ENCODE measurements at places on chromosomes 5 and 9.

DNA sequence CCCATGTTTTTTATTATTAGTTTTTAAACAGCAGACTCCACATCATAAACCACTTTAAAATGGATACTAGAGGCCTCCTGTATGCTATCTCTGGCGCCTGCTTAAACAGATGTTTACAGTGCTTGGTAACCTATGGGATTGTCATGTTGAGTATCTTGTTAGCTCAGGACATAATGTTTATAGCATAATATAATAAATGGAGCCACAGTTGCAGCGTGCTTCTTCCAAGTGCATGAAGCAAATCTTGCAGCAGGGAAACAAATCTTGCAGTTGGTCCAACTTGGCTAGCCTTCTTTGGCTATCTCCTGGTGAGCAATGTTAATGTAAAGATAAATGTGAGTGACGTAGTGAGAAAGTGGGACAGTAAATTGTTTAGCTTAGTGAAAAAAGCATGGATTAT, 2.8 kb downstream of the GHR start:
- H3K4me1 ChIP-seq: no peaks in the 10 kb centered on the region
- H3K36me3 ChIP-seq: no peaks in the 10 kb centered on the region
- no peak for DNase-seq
- H3K4me3 ChIP-seq: no peak overlapping the region

DNA sequence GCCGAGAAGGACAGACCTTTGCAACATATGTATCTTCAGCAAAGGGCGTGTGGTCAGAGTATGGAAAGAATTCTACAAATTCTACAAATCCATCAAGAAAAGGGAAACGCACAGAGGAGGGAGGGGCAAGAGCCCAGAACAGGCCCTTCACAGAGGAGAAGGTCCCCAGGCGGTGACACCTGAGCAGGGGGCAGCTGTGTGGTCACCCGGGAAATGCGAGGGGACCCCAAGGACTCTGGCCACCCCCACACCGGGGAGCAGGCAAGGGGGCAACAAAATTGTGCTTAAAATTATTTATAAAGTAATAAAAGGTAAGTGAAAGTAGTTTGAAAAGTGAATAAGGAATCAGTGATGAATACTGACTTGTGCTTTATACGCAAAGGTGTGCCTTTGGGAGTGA, 17.6 kb downstream of the NACC2 start:
- H3K36me3 ChIP-seq: no peaks in the 10 kb centered on the region
- H3K4me1 ChIP-seq: peaks cover 7% of the 10 kb centered on the region
- H3K27ac ChIP-seq: no peak overlapping the region
- no peaks in the 10 kb centered on the region for H3K27me3 ChIP-seq
- H3K4me3 ChIP-seq: no peak overlapping the region

DNA sequence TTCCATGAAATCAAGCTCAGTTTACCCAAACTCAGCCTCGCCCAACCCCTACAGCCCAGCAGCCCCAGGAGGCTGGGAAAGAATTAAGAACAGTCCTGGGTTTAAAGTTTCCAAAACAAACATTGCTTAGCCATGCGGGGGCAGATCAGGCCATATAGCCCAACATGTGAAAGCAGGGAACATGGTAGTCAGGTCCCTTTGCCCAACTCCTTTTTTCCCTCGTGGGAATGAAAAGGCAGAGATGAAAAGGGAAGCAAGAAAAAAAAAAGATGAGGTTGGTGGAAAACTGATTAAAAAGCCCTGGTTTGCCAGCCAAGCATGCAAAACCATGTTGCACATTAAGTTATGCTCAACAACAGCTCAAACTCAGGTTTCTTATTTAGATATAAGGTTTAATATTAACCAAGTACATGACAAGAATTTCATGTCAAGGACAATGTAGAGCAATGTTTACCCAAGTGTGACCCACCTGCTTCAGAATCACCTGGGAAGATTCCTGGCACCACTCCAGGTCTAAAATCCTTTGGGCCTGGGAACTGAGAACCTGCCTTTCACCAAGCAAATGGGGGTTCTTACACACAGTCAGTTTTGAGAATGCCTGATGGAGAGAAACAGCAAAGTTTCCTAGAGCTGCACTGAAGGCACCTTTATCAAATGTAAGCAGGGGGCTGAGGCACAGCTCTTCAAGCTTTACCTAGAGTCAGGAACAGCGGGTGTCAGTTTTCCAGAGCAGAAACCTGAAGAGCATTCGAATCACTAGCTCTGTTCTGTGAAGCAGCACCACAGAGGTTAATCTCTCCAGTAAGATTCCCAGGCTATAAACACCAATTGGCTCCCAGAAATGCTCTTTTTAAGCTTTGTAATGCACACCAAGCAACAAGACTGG, 1.7 kb downstream of the FREM1 start:
- DNase-seq: no peak
- no peak overlapping the region for H3K27ac ChIP-seq

GRCh38 chr5:14107536-14107935, 35.6 kb upstream of the TRIO start:
- no peak for DNase-seq
- peaks cover 14% of the 10 kb centered on the region for H3K4me1 ChIP-seq
- H3K36me3 ChIP-seq: peaks cover 7% of the 10 kb centered on the region
- H3K4me3 ChIP-seq: no peak overlapping the region

- no peak overlapping the region for H3K4me3 ChIP-seq
- no peak overlapping the region for H3K27ac ChIP-seq
- H3K27me3 ChIP-seq: no peaks in the 10 kb centered on the region
- no peak for DNase-seq
- peaks cover 20% of the 10 kb centered on the region for H3K36me3 ChIP-seq
Measured at GRCh38 chr5:80761966-80762365, 107.2 kb upstream of the DHFR start.

- H3K4me1 ChIP-seq: no peaks in the 10 kb centered on the region
- no peak for DNase-seq
- no peaks in the 10 kb centered on the region for H3K36me3 ChIP-seq
- H3K27ac ChIP-seq: no peak overlapping the region
- H3K4me3 ChIP-seq: no peak overlapping the region
Measured at GRCh38 chr5:147439254-147439653, 70.6 kb downstream of the DPYSL3 start.

- DNase-seq: no peak
- no peaks in the 10 kb centered on the region for H3K36me3 ChIP-seq
- no peak overlapping the region for H3K27ac ChIP-seq
- H3K4me1 ChIP-seq: no peaks in the 10 kb centered on the region
- no peak overlapping the region for H3K4me3 ChIP-seq
Measured at GRCh38 chr5:110878115-110878514, 139.3 kb downstream of the SLC25A46 start.

DNA sequence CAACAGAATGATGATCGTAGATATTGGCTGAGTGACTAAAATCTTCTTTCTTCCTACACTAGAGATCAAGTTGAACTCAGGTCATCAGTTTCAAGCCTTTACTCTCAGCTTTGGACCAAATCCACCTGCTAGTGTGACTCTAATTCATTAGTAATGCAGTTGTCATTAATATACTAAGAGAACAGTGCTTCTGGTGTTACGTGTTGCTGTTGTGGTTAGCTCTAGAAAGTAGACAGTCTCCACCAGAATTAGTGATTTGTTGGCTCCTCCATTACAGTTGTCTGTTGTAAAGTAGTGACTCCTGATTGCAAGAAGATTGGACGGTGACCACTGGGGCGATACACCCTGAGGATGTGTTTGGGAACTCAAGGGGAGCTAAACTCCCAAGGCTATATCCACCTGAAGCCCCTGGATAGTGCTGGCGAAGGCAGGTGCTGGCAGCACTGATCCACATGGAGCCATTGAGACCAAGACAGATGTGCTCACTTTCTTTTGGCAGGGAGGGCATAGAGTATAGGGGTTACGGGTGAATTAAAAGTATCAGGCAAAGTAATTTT, 3.1 kb downstream of the CAMK4 start:
- peaks cover 2% of the 10 kb centered on the region for H3K4me1 ChIP-seq
- peaks cover 3% of the 10 kb centered on the region for H3K27me3 ChIP-seq
- H3K4me3 ChIP-seq: no peak overlapping the region
- no peak for DNase-seq
- H3K36me3 ChIP-seq: no peaks in the 10 kb centered on the region
- H3K27ac ChIP-seq: no peak overlapping the region

- no peak overlapping the region for H3K27ac ChIP-seq
- H3K4me1 ChIP-seq: no peaks in the 10 kb centered on the region
- H3K27me3 ChIP-seq: no peaks in the 10 kb centered on the region
- H3K36me3 ChIP-seq: no peaks in the 10 kb centered on the region
- DNase-seq: no peak
- H3K4me3 ChIP-seq: no peak overlapping the region
Measured at GRCh38 chr5:144308174-144308573, 137.5 kb downstream of the KCTD16 start.

DNA sequence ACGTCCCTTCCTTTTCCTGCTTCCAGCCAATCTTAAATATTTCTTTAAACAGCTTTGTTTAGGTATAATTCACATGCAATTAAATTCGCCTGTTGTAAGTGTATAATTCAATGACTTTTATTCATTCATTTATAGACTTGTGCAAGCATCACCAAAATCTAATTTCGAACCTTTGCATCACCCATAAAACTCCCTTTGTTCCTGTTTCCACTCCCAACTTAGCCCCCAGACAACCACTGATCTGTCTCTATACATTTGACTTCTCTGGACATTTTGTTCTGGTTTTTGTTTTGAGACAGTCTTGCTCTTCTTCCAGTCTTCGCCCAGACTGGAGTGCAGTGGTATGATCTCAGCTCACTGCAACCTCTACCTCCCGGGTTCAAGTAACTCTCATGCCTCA, 71.5 kb downstream of the NR6A1 start:
- no peaks in the 10 kb centered on the region for H3K4me1 ChIP-seq
- H3K27me3 ChIP-seq: no peaks in the 10 kb centered on the region
- no peak overlapping the region for H3K4me3 ChIP-seq
- H3K36me3 ChIP-seq: no peaks in the 10 kb centered on the region

DNA sequence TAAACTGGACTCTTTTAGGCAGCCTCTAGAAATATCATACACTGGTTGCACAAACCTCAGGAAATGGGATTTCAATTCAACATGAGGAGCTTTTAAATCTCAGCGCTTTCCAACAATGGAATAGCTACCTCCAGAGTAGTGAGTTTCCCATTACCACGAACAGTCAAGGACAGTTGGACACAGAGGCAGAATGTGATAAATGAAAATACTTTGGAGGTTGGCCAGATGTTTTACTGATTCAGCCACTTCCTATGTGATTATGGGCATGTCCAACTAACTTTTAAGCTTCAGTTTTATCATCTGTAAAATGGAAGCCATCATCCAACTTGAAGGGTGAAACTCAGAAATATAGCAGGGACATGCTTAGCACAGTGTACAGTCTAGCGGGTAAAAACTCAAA, 2.1 kb downstream of the FBXW2 start:
- H3K27me3 ChIP-seq: no peaks in the 10 kb centered on the region
- peaks cover 8% of the 10 kb centered on the region for H3K36me3 ChIP-seq
- peak overlapping the region; percentile 65 for H3K27ac ChIP-seq
- no peak overlapping the region for H3K4me3 ChIP-seq
- H3K4me1 ChIP-seq: peaks cover 22% of the 10 kb centered on the region

Data from memory B cell (primary cell).